ENCODE measurements at places on chromosomes 6 and 20. TPM values are rescaled to one million over a fixed set of nuclear protein-coding genes. Genes with fewer than 3 reads are reported as not detected.

HLA-B gene
- 168 TPM for total RNA-seq

SOX4 gene
- 46.1 TPM for total RNA-seq

GRCh38 chr6:112038268-112038667, 15.6 kb upstream of the CCN6 start:
- no peak for DNase-seq

AK9 gene
- 3.5 TPM for total RNA-seq

BCAS1 gene
- 0.35 TPM for total RNA-seq

DNA sequence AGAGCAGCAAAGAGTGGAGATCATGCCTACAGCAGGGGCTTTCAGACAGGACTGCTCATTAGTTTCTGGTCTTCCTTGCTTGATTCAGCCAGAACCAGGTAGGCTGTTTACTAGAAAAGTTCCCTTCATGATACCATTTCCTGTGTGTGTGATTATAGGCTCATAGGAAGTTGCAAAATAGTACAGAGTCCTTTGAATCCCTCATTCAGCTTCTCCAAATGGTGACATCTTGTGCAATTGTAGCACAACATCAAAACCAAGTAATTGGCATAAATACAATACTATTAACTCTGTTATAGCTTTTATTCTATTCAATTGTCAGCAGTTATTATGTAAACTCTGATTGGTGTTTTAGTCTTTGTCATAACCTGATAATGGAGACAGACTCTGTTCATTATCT, 347.3 kb upstream of the CDH4 start:
- DNase-seq = no peak

DNA sequence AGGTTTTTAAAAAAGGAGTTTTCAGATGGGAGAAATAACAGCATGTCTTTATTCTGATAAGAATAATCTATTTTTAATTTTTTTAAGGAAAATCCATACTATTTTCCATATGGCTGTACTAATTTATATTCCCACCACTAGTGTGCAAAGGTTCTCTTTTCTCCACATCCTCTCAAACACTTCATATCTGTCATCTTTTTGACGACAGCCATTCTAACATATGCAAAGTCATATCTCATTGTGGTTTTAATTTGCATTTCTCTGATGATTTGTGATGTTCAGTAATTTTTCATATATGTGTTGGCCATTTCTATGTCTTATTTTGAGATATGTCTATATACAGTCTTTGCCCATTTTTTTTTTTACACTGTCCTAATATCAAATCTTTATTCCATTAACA, 280.6 kb upstream of the RUNX2 start:
- no peak for DNase-seq

FUT9 gene
- not detected for total RNA-seq

DNA sequence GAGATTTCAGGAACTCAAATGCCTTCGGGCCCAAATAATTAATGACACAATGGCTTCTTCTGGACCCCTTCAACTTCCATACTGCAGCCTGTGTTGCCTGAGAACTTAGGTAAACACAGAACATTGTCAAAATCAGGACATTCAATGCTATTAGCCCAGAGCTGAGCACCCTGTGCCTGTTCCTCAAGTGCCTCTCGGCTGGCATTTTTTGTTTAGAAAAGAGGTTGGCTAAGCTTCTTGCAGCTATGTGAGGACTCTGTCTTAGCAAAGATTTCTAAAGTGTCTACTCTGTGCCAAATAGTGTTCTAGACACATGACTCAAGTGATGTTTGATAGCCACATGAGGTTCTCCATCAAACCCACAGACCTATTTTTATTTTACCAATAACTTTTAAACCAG, 289.3 kb upstream of the ARID1B start:
- no peak for DNase-seq

GRCh38 chr6:141701732-141702131, 431.0 kb upstream of the GJE1 start:
- DNase-seq = no peak

DNA sequence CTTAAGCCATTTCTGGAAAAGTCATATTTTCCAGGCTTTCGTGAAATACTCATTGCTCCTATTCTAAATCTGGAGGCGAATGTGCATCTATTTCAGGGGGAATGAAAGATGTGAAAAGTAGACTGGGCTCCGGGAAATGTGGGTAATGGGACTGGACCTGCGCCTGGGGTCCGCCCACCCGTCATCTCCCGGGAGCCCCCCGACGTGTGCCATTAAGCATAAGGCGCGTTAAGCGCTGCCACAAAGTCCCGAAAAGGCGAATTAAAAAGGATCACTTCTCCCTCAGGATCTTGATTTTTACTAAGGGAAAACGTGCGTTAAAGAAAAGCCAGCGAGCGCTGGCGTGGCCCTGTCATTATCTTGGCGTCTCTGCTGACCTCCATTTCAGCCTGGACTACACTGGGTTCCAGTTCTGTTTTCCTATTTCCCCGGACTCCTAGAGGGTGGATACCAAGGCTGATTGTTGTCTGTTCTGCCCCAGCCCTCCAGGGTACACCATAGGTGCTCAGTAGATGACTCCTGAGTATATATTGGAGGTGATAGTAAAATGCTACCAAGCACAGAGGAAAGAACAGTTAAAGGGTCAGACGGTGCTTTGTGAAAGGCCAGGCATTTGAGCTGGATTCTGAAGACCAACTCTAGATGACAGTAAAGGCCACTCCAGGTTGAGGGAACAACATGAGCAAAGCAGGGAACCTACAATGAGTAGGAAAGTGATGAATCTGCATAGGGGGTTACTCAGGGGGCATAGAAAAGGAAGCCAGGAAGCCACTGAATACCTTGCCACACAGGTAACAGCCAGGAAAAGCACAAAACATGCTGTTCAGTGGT, 89.2 kb upstream of the ARID1B start:
- DNase-seq = peak; percentile 44

GRCh38 chr6:121826156-121826810, 390.8 kb downstream of the GJA1 start:
- peak; percentile 89 for DNase-seq

GRCh38 chr20:44650771-44651433, 597 bp downstream of the ADA start:
- no peak for DNase-seq

DNA sequence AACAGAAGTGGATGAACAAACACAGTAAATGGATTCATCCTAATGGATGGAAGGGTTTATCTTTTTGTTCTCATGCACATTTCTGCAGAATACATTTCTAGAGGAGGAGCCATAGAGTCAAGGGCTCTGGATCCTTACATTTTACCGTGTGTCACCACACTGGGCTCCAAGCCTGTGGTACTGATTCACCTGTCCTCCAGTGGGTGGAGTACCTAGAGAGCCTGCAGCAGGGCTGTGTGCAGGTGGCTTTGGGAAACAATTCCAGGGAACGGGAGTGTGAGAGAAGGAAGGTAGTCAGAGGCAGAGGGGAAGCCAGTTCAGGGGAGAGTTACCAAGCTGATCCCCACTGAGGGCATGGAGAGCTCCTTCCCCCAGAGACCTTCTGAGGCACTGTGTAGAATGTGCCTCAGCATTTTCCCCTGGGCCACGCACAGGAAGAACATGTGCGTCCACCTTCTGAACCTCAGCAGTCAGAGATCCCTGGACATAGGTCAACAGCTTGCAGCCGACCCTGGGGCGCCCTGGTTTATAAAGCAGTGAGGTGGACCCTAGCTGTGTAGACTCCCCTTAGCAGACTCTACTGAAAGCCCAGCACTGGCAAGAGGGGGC, 85.3 kb upstream of the SLC22A23 start:
- DNase-seq = peak; percentile 49

DNA sequence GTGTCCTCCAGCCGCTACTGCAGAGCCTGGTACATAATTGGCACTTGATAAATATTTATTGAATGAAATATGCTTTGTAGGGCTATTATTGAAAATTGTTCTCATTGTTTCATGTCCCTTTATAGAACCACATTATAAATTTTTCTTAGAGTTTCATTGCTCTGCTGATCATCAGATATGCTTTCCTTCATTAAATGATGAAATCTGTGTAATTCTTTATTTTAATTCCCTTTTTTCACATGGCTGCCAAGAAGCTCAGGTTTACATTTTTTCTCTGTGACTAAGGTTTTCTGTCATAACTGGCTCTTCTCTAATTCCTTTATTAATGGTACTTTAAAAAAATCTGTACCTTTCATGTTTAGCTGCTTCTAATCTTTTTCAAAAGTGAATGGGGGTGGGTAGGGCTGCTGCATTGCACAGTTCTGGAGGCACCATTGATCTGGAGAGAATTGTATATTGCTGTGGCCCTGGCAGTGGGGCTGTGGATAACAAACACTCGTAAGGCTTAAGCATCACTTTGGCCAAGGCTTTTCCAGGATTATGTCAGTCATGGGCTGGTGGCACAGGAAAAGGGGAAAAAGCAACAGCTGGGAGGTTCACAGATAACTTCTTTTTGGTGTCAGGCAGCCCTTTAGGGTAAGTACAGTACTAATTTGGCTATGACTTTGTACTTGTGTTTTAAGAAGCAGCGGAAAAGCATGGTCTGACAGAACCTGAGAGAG, 43.8 kb downstream of the ARFGEF2 start:
- DNase-seq = no peak

DNA sequence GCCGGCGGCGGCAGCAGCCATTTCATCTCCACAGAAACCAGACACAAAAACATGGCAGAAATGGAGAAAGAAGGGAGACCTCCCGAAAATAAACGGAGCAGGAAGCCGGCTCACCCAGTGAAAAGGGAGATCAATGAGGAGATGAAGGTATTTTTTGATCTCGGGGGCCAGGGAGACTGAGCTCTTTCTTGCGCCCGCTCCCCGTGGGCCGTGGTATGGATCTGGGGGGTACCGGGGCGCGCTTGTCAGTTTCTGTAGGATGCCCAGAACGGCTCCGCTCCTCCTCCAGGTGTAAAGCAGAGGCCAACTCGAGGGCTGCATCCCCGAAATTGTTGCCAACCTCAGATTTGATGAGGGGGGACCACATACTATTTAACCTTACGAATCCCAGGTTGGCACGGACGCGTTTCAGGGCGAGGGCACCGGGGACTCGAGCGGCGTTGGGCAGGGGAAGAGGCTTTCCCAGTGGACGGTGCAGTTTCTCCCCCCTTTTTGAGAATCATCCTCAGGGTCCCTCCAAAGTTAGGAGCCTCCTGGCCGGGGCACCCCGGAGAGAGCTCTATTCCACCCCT, 735 bp downstream of the SOBP start:
- no peak for DNase-seq

NKAPL gene
- total RNA-seq = not detected

- no peak for DNase-seq
These were observed 117.5 kb downstream of the SCML4 start for GRCh38 chr6:107706516-107707115.

- no peak for DNase-seq
These were observed 285.3 kb downstream of the EYA4 start for GRCh38 chr6:133526436-133526835.

DNA sequence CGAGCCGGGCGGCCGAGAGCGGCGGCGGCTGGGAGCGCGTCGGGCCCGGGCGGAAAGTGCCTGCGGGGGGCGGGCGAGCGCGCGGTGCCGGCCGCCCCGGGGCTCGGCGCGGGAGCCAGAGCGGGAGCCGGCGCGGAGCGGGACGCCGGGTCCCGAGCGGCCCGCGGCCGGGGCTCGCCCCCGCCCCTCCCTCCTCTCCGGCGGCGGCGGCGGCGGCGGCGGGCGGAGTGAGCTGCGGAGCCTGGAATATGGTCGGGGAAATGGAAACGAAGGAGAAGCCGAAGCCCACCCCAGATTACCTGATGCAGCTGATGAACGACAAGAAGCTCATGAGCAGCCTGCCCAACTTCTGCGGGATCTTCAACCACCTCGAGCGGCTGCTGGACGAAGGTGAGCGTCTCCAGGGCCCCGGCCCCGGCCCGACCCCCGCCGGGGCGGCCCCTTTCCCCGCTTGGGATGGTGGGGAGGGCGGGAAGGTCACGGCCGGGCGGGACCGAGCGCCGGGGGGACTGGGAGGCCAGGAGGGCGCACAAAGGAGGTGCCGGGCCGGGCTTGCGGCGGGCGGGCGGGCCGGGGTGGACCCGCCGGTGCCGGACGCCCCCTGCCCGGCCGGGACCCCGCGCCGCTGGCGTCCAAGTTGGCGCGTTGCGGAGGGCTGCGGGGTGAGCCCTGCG, 565 bp downstream of the QKI start:
- DNase-seq = no peak

- no peak for DNase-seq
These were observed 28.7 kb downstream of the COL11A2 start for GRCh38 chr6:33163540-33163939.

MPIG6B gene
- total RNA-seq = not detected

DNA sequence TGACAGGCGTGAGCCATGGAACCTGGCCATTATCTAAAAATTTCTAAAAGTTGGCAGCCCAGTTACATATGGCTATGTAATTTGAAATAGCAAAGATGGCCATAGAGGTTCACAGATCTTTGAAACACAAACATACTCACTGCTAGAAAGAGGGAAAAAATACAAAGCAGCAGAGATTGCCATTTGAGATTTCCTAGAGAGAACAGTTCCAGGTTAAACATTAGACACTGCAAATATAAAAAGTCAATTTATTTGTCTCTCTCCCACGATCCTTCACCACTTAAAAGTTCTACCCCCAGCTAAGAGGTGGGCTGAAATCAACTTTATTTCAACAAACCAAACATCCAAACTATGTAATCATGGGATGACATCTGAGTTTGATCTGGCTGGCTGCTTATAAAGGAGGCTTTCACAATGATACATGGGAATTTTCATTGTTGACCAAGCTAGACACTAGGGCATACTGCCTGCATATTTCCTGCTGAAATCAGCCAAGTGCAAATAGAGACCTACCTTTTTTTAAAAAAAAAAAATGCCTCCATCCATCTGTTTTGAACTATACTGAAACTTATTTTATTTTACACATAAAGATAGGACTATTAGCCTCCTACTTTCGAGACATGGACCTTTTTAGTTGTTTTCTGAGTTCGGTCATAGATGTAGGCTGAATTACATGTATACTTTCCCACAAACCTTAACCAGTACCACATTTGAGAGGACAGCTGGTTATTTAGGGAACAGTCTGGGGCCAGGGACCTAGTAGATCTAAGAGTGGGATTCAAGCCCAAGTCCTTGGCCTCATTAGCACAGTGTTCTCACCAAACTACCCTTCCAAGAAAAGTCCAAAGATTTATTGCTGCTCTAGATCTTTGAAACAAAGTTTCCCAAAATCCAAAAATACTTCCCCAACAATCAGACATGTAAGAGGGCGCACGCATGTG, 16.6 kb downstream of the DCDC2 start:
- DNase-seq = peak; percentile 69

CYP39A1 gene
- 0.66 TPM for total RNA-seq

- DNase-seq = no peak
These were observed 322.4 kb upstream of the TSHZ2 start for GRCh38 chr20:52649727-52650126.

IPCEF1 gene
- 0.29 TPM for total RNA-seq

GRCh38 chr6:23435798-23436197, 690.2 kb upstream of the NRSN1 start:
- DNase-seq = no peak

All from PC-3 (cell line).